ENCODE measurements at places on chromosomes 3 and 15. TPM values are rescaled to one million over a fixed set of nuclear protein-coding genes. Genes with fewer than 3 reads are reported as not detected.

- DNase-seq, result no peak
These were observed 113.2 kb downstream of the EEFSEC start for GRCh38 chr3:128266453-128266852.

U2SURP gene
- polyA plus RNA-seq, result 79.7 TPM

PLS1 gene
- 0.79 TPM for polyA plus RNA-seq

COX5A gene
- polyA plus RNA-seq, result 243 TPM

DNA sequence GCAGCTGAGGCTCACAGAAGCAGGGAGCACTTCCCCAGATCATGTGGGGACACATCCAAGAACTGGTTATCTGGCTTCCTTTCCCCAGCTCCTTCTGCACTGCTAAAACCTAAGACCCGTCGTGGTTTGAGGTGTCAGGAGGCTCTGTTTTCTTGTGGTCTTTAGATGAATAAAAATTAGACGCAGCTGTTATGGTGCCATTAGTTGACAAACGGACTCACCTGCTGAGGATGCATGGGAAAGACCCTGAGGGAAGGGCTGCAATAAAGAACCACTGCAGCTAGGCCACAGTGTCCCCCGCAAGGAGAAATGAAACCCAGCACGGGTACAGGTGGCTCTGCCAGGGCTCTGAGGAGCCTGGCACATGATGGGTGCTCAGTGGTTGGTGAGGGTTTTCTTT is 99.4 kb downstream of the IQSEC1 start:
- DNase-seq, result no peak

- DNase-seq, result no peak
These were observed 1.7 kb downstream of the GABRG3 start for GRCh38 chr15:26972636-26973035.

- no peak for DNase-seq
These were observed 487.4 kb upstream of the PROK2 start for GRCh38 chr3:72272356-72272755.

SECISBP2L gene
- 29.6 TPM for polyA plus RNA-seq

GJD2 gene
- polyA plus RNA-seq, result 3.6 TPM

- no peak for DNase-seq
These were observed 145.6 kb upstream of the ZBTB20 start for GRCh38 chr3:115292677-115293165.

GRCh38 chr15:79430901-79431635 is 1.1 kb upstream of the MINAR1 start:
- DNase-seq, result no peak

FAM131A gene
- polyA plus RNA-seq, result 9.7 TPM

DNA sequence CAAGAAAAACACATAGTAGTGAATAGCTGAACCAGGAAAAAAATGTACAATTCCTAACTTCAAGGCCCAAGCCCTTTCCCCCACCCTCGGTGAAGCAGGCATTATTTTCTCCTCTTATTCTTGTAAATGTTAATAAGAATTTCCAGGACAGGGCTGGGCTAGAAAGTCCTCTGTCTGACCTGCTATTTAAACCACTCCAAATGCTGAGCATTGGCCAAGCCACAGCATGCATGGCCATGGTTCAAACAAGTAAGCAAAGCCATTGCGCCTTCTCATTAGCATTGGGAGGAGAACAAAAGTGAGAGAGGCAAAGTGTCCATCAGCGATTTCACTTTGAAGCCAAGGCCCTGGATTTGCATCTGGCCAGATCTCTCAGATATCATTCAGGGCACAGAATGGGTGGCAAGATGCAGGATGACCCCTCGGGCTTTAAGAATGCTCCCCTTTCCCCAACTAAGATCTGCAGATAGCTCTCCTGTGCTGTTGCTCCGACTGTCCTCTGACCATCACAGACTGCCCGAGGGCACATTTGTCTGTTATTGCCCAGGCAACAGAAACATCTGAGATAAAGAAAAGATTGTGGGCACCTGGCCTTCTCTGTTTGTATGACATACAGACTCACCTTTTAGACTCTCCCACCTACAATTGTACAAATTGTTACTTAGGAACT is 46.3 kb downstream of the CEMIP start:
- DNase-seq, result no peak

- DNase-seq, result no peak
These were observed 160.7 kb downstream of the OR4M2 start for GRCh38 chr15:22240986-22241385.

- DNase-seq, result no peak
These were observed 562.8 kb downstream of the NAALADL2 start for GRCh38 chr3:175421902-175422301.

DNA sequence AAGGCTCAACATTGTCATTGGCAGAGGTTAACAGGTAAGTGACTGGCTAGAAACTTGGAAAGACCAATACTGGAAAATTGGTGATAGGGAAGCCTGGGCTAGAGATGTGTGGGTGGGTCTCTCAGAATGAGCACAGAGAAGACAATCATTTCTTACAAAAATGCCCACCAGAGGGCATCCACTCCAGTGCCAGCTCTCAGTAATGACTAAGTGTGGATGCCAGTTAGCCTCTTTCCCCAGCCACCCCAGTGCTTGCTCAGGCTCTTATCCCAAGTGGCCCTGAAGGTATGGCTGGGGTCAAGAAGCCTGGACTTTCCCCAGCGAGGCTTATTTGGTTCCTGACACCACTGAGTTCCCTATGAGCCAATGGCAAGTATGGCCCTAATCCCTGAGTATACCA is 115.9 kb upstream of the ST8SIA2 start:
- no peak for DNase-seq

- DNase-seq, result no peak
These were observed 257.1 kb downstream of the OPA1 start for GRCh38 chr3:193850084-193850619.

DNA sequence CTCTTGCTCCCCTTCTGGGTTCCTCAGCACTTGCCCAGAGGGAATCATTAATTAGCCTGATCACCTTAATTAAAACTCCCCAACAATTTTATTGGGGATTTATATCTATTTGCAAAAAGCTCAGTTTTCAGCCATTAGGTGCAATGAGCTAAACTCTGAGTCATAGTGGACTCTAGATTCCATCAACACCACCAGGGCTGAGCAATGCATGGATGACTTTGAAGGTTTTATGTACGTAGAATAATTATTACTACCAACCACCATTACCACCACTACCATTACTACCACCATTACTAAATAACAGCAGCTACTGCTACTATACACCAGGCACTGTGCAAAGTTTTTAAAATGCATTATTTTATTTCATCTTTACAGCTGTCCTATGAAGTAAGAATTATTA is 81.2 kb downstream of the ZNF621 start:
- DNase-seq, result no peak

PLA1A gene
- 0.27 TPM for polyA plus RNA-seq

DNA sequence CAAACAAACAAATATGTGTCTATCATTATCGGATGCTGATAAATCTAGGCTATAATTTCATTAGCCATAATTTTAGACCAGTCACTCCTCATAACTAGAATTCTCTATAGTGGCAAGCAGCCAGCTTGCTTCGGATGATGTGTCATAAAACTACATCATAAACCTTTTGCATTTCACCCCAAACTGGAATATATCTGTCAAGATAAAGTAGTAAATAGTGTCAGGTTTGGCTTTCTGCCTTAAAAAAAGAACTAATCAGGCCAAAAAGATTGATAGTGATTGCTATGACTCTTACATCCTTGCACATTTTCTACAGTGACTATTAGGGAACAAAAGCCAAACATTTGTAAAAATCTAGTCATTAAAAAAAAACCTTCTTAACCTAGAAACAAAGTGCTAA is 51.0 kb downstream of the DPPA2 start:
- DNase-seq, result no peak

DNA sequence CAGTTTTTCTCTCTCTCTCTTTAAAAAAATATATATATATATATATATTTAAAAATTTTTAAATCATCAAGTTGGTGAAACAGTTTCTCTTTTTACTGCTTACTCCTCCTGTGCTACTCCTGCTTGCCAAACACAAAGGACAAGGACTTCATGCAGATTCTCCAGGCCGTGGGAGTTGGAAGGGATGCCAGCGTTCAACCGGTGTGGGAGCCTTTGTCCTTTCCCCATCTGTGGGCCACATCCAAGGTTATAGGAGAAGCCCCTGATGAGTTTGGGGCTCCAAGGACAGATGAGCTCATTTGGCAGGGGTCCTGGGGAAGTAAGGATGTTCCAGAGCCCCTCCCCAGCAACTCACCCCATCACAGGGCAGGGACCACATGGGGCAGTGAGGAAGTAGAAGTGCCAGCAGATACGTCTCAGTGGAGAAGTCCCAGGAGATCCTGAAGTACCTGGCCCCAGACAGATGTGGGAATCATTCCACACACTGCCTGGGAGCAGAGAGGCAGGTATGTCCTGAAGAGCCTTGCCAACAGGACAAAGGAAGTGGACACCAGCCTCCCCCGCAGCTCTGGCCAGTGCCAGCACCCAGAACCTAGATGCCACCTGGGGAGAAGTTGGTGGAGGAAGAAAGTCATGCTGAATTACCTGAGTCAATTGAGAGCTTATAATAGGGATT is 36.6 kb downstream of the CCK start:
- DNase-seq, result no peak

SPINT1 gene
- 1.3 TPM for polyA plus RNA-seq

GRCh38 chr3:38084334-38085310 is 45.6 kb downstream of the DLEC1 start:
- peak; percentile 13 for DNase-seq

DNA sequence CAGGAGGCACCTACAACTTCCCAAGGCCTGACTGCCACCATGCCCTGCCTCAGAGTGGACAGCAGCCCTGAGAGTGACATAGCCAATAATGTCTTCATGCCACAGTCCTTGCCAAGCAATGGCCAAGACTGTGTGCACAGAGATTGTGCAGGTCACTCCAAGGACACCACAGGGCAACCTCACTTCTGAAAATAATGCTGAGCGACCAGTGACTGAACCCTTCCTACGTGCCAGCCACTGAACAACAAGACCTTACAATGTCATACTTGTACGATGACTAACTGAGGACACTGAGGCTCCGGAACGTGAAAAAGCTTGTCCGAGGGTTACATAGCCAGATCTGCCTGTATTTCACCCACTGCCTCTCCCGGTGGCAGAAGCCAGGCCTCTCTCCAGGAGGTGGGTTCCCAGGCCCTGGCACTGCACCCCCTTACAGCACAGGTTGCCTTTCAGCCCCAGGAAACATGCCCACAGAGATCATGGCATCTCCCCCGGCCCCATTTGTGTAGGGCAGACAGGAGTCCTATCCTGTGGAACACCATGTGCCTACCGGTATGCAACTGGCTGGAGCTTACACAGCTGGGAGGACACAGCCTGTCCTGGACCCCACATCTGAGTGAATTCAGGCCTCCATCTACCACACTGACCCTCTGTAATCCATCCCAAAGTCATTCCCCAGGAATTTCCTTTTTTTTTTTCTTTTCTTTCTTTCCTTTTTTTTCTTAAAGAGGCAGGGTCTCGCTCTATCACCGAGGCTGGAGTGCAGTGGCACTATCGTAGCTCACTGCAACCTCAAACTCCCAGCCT is 72.3 kb downstream of the SLC12A8 start:
- DNase-seq, result no peak

- DNase-seq, result no peak
These were observed 7.5 kb upstream of the ALAS1 start for GRCh38 chr3:52190294-52191074.

DNA sequence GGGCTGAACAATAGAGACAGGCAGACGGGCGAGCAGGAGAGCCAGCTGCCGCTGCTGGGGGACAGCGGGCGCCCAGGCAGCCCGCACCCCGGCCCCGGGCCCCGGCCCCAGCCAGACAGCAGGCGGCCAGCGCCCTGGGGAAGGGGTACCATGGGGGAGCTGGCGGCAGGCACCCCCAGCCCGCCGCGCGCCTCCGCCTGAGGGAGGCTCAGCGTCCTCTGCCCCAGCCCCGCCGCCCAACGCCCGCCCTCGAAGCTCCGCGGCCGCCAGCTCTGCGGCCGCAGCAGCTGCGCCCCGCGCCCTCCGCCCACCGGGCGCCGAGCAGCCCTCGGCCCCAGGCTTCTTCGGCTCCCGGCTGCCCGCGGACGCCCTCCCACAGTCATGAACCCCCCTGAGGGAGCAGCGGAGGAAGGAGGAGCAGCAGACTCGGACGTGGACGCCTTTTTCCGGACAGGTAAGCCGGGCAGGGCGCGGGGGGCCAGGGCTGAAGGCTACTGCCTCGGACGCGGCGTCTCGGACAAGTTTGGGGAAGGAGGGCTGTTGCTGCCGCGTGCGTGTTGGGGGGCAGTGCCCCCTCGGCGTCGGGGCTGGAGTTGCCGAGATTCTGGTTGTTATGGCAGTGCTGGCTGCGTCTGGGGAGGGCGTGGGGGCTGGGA is 41.6 kb upstream of the ROPN1 start:
- DNase-seq, result peak; percentile 43

- no peak for DNase-seq
These were observed 99.4 kb upstream of the TNIK start for GRCh38 chr3:171559586-171559985.

- no peak for DNase-seq
These were observed 276.4 kb downstream of the XXYLT1 start for GRCh38 chr3:194994551-194994981.

TRIP4 gene
- polyA plus RNA-seq, result 28.6 TPM

DNA sequence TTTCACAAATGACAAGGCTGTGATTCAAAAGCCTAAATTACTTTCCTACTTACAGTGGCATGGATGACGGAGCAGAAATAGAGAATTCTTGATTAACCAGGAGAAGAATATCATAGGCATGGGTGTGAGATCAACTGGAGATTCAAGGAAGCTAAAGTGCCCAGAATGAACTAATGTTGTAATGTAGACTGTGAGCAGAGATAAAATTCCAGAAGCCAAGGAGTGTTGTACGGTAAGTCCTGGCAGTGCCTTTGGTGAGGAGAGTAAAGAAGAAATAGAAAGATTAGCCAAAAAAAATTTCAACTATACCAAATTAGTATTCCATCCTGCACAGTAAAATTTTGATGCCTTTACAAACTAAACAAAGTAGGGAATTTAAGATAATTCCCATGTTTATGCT is 75.9 kb downstream of the ZBTB20 start:
- DNase-seq, result no peak

DNA sequence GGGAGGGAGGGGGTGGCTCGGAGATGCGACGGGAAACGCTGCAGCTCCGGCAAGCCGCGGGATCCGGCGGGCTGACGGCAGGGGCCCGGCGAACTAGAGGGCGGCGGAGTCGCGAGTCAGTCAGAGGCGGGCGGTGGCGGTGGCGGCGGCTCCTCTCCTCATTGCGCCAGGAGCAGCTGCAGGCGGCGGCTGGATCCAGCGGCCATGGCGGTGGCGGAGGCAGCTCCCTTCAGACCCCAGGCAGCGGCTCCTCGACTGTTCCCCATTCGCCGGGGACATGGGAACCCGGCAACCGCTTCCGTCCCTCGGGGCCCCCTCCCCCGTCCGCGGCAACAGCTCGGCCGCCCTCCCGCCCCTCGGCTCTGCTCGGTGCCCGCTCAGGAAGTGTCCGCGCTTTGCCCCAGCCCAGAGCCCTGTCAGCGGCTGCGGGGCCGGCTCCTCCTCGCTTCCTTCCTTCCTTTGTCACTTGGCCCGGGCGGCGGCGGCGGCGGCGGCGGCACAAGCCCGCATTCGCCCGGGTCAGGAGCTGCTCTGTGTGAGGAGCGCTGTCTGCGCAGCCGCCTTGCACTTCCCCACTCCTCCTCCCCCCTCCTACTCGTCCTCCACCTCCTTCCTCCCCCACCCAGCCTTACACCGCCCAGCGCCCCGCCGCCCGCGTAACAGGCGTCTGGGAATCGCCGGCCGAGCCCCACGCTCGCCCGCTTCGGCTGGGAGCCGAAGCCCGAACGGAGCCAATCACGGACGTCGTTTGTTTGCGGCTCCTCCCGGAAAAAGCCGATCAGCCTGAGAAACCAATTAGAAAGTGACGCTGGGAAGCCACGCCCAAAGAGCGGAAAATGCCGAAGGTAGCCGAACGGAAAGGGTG is at the start of gene GSK3B:
GSK3B (minus strand) TSS at position 537 of the 865 bp plus-strand sequence. CDS start 1,013 bp downstream, outside the sequence.
- DNase-seq, result peak; percentile 85

Data from hindlimb muscle (tissue), 1 donor.